ENCODE measurements at places on chromosomes 2 and 18. TPM values are rescaled to one million over a fixed set of nuclear protein-coding genes. Genes with fewer than 3 reads are reported as not detected.
A peak's percentile ranks its signal among the peaks of the same experiment; 100 is the strongest.

- DNase-seq, result no peak
Observed at GRCh38 chr2:100554798-100555407, 7.9 kb upstream of the PDCL3 start.

- no peak for DNase-seq
Observed at GRCh38 chr2:10274376-10274775, 28.3 kb upstream of the HPCAL1 start.

DNA sequence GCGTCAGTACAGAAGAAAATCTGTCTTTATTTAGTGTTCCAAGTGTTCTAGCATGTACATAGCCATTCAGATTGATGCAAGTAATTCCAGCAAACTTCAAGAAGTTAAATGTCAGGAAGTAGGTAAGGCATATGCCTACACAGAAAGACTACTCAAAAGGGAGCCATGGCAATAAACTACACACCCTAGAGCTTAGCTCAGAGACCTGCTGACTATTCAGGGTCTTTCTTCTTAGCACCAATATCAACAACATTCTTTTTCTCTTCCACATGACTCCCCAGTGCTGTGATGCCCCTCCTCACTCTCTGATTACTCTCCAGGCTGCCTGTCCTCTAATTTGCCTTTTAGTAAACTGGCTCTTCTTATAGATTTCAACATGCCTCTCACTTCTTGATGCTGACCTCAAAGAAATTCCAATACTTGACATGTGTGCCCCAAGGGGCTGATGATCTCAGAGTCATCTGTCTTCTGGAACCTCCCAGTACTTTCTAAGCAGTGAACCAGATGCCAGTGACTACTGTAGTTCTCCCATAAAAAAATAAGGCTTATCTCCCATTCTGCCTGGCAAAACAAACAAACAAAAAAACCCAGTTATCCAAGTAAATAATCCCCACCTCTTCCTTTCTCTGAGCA is 909.2 kb upstream of the FANCL start:
- DNase-seq, result no peak

DNA sequence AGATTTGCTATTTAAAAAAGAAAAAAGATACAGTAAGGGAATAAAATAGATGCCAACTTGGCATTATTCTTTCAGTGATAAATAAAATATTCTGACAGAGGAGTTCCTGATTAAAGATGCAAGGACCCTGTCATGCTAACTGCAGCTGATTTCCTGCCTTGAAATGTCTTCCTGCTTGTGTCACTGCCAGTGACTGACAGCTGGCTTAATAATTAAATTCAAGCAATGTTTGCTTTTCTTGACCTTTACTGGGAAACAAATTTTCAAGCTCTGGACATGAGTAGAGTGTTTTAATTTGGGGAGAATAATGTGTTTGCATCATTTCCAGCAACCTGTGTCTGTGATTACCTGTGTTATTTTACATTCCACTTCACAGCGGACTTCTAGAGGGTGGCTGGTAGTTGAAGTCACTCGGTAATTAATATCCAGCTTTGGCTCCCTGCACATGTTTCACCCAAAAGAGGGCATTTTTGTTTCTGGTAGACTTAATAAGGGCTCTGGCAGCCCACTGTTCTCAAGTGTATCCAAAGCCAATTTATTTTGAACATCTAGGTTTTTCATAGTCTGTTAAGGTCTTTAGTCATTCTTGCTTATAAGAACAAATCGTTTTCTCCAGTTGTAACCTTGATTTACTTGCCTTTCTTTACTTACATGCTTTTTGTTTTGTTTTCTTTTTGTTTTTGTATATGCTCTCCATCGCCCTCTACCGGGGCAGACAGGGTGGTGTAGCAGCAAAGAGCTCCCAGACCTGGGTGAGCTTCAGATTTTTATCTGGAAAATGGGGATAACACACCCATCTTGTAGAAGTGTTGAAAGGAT is 48.5 kb upstream of the PROKR1 start:
- DNase-seq, result peak; percentile 3

DQX1 gene
- polyA plus RNA-seq, result 0.02 TPM

GRCh38 chr2:199322151-199322550 is 135.6 kb downstream of the SATB2 start:
- DNase-seq, result no peak

Measured in AG04450 (cell line).